ENCODE measurements at places on chromosomes 2 and 18. TPM values are rescaled to one million over a fixed set of nuclear protein-coding genes. Genes with fewer than 3 reads are reported as not detected.
A peak's percentile ranks its signal among the peaks of the same experiment; 100 is the strongest.

DNA sequence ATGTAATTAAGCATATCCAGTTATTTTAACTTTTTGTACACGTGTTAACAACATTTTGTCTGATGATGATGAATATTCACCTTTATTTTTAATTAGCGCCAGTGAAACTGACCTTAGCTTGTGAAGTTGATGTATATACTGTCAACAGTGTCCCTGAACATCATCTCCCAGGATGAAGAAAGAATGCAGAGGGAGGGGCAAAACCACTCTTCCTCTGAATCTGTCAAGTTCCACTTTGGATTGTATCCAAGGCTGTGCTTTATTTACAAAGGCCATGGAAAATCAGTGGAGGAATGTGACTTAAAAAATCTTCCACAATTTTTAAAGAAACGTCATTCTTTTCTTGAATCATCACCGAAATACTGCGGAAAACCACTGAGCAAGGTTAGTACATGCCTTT, 4.5 kb upstream of the RMDN2 start:
- DNase-seq, result no peak
- H3K27ac ChIP-seq, result no peak overlapping the region
- H3K27me3 ChIP-seq, result peaks cover 10% of the 10 kb centered on the region

DNA sequence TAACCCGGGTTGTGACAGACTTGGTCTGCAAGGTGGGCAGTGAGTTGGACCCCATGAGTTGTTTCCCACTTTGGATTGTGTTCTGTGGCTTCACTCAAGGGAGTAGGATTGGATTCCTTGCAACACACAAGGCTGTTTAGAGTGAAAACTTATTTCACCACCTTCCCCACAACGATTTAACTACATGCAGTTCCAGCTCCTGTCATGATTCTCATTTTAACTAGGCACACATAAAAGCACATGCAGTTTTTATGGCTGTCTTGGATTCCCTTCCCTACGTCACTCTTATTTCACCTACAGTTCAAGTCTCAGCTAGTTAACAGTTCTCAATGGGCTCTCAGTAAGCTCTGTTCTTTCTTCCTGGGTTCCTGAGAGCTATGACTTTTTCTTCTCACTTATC, 15.9 kb downstream of the EFEMP1 start:
- peaks cover 9% of the 10 kb centered on the region for H3K27me3 ChIP-seq
- H3K4me3 ChIP-seq, result no peak overlapping the region
- no peaks in the 10 kb centered on the region for H3K4me1 ChIP-seq
- H3K36me3 ChIP-seq, result no peaks in the 10 kb centered on the region
- H3K27ac ChIP-seq, result no peak overlapping the region

GRCh38 chr18:677951-678381, 20.5 kb downstream of the TYMS start:
- no peak overlapping the region for H3K4me3 ChIP-seq
- H3K4me1 ChIP-seq, result no peaks in the 10 kb centered on the region
- no peaks in the 10 kb centered on the region for H3K27me3 ChIP-seq
- H3K36me3 ChIP-seq, result no peaks in the 10 kb centered on the region
- no peak overlapping the region for H3K27ac ChIP-seq

DNA sequence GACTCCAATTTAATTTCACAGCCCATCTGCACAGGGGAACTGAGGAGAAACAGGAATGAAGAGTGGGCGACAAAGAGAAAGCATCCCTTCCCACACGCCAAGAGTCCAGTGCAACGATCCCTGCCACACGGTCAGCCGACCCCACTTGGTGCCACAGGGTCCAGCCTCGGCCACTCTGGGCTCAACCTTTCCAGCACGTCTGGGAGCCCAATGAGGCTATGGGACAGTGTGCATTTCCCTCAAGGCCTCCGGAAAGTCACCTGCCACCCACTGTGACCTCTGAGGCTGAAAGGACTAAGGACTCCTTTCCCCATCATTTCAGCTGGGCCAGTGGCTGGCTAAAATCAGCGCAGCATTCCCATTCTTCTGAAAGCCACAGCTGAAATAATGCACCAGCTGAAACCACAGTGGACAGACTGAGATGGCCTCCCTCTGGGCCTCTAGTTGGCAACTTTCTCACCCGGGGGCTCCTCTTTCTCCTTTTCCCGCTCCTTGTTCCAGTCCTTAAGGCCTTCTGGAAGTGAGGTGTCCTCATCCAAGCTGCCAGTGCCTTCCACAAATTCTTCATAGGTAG, 21.2 kb downstream of the TUBB6 start:
- peak overlapping the region; percentile 15 for H3K27ac ChIP-seq
- no peak overlapping the region for H3K4me3 ChIP-seq
- no peak for DNase-seq

GRCh38 chr18:27004056-27004829, 138.7 kb upstream of the AQP4 start:
- H3K27me3 ChIP-seq, result peaks cover 12% of the 10 kb centered on the region

GRCh38 chr18:11792632-11793031, 58.6 kb upstream of the CHMP1B start:
- H3K27ac ChIP-seq, result no peak overlapping the region
- DNase-seq, result no peak
- H3K27me3 ChIP-seq, result peaks cover 20% of the 10 kb centered on the region
- no peak overlapping the region for H3K4me3 ChIP-seq
- peaks cover 2% of the 10 kb centered on the region for H3K4me1 ChIP-seq
- no peaks in the 10 kb centered on the region for H3K36me3 ChIP-seq

DNA sequence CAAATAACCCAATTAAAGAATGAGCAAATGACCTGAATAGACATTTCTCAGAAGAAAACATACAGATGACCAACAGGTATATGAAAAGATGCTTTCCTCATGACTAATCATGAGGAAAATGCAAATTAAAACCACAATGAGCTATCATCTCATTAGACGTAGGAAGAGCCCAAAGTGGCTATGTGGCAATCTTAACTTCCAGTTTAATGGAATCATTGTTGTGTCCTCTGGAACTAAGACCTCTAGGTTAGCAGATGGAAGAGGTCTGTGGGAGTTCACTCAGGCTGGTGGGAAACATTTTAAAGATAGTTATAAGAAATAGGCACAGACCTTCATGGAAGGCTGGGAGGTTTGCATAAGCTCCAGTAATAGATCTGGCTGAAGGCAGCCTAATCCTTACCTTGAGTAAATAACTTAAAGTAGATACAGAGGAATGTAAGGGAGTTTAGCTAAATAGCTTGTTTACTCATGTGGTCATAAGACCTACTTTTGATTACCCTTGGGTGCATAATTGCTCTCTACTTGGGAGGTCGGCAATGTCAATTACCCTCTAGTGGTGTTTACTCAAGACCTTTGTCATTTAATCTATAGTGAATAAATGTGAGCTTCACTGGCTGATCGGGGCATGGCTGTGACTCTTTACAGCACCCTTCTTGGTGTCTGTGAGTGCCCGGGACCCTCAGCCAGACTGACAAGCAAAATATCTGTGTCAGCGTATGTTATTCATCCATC, 119.0 kb downstream of the GULP1 start:
- DNase-seq, result no peak
- H3K27ac ChIP-seq, result no peak overlapping the region
- peaks cover 8% of the 10 kb centered on the region for H3K36me3 ChIP-seq
- H3K4me1 ChIP-seq, result no peaks in the 10 kb centered on the region
- H3K4me3 ChIP-seq, result no peak overlapping the region
- H3K27me3 ChIP-seq, result no peaks in the 10 kb centered on the region

GRCh38 chr2:124501575-124502152, 476.6 kb downstream of the CNTNAP5 start:
- H3K4me3 ChIP-seq, result no peak overlapping the region
- H3K4me1 ChIP-seq, result no peaks in the 10 kb centered on the region
- no peak overlapping the region for H3K27ac ChIP-seq
- H3K27me3 ChIP-seq, result no peaks in the 10 kb centered on the region
- no peak for DNase-seq
- no peaks in the 10 kb centered on the region for H3K36me3 ChIP-seq

GRCh38 chr2:240255811-240256703, 115.6 kb upstream of the OTOS start:
- H3K27ac ChIP-seq, result no peak overlapping the region
- H3K27me3 ChIP-seq, result no peaks in the 10 kb centered on the region
- no peaks in the 10 kb centered on the region for H3K4me1 ChIP-seq
- DNase-seq, result no peak

DNA sequence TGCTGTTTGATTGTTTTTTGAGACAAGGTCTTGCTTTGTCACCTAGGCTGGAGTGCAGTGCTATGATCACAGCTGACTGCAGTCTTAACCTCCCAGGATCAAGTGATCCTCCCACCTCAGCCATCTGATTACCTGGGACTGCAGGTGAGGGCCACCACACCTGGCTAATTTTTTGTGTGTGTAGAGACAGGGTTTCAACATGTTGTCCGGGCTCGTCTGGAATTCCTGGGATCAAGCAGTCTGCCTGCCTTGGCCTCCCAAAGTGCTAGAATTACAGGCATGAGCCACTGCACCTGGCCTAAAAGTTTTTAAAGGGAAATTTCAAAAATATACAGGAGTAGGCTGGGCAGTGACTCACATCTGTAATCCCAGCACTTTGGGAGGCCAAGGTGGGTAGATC, 22.4 kb downstream of the CARF start:
- DNase-seq, result no peak
- H3K4me1 ChIP-seq, result peaks cover 2% of the 10 kb centered on the region
- no peak overlapping the region for H3K4me3 ChIP-seq

DNA sequence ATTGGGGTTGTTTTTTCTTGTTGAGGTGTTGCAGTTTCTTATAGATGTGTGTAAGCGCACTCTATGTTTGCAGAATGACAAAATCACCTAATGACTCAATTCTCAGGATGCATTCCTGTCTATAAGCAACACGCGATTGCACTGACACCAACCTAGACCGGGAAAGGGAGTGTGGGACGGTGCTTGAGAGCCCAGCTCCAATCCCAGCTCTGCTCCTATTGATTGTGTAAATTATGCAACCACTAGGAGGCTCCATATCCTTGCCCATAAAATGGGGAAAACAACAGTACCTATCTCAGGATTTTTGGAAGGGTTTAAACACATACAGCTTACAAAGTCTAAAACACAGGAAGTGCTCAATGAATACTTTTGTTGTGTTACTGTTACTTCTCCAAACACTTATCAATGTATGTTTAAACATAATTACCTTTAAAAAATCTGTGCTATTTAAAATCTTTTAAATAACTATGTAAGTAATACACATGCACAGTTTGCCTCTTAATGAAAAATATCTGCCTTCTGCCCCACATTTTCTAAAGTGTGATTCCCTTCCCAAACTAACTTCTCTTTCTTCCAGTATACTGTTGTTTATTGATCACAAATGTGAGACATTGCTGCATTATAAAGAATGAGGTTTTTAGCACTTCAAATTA, 132.5 kb downstream of the SPHKAP start:
- no peaks in the 10 kb centered on the region for H3K4me1 ChIP-seq
- no peak overlapping the region for H3K27ac ChIP-seq
- no peaks in the 10 kb centered on the region for H3K27me3 ChIP-seq
- H3K4me3 ChIP-seq, result no peak overlapping the region

DNA sequence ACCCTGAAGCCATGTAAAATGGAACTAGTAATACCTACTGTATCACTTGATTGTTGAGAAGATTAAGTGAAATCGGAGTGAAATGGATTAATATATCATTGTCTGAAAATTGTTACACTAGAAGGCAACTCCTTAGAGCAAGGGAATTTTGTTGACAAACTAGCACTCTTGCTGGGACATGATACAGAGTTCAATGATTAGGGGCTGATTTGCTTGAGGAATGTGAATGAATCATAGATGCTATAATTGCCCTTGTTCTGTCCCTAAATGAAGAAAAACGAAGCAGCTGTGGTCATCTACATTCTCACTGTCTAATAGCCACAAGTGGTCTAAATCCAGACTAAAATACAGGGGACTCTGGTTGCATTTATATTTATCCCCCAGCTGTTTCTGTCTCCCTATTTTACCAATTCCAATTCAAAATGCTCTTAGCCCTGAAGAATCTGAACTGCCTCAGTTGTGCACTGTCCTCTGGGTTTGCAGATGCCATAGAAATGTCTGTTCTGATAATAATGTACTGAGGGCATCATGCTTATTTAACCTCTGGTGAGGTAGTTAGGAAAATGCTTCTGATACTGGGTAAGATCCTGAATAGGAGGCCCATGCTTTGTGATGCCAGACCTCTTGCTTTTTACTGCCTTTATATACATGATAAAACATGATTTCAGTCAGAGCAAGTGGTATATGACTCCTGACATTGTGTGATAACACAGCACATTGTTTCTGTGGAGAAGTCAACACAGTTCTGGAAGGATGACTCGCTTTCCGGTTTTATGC, 382.1 kb downstream of the NRXN1 start:
- H3K4me1 ChIP-seq, result no peaks in the 10 kb centered on the region
- no peak for DNase-seq
- H3K27me3 ChIP-seq, result no peaks in the 10 kb centered on the region
- no peak overlapping the region for H3K4me3 ChIP-seq
- no peak overlapping the region for H3K27ac ChIP-seq

- peaks cover 39% of the 10 kb centered on the region for H3K4me1 ChIP-seq
- peak overlapping the region; percentile 74 for H3K27ac ChIP-seq
- peak overlapping the region; percentile 85 for H3K4me3 ChIP-seq
Observed at GRCh38 chr2:65057391-65058052, 1.3 kb downstream of the CEP68 start.

- H3K27me3 ChIP-seq, result no peaks in the 10 kb centered on the region
- H3K36me3 ChIP-seq, result no peaks in the 10 kb centered on the region
- no peak overlapping the region for H3K27ac ChIP-seq
- H3K4me3 ChIP-seq, result no peak overlapping the region
Observed at GRCh38 chr18:48615566-48616401, 77.0 kb downstream of the CTIF start.

GRCh38 chr2:218168635-218169462, 2.1 kb upstream of the CXCR1 start:
- H3K27ac ChIP-seq, result no peak overlapping the region
- H3K4me3 ChIP-seq, result no peak overlapping the region
- no peaks in the 10 kb centered on the region for H3K36me3 ChIP-seq
- H3K4me1 ChIP-seq, result peaks cover 17% of the 10 kb centered on the region

- H3K4me1 ChIP-seq, result no peaks in the 10 kb centered on the region
- no peaks in the 10 kb centered on the region for H3K36me3 ChIP-seq
- H3K4me3 ChIP-seq, result no peak overlapping the region
- H3K27ac ChIP-seq, result no peak overlapping the region
- peaks cover 35% of the 10 kb centered on the region for H3K27me3 ChIP-seq
- DNase-seq, result no peak
Observed at GRCh38 chr2:69054431-69054830, 41.5 kb downstream of the ANTXR1 start.

GRCh38 chr2:200405599-200406298, 99.3 kb downstream of the SPATS2L start:
- H3K36me3 ChIP-seq, result no peaks in the 10 kb centered on the region
- H3K4me1 ChIP-seq, result no peaks in the 10 kb centered on the region
- DNase-seq, result no peak
- no peaks in the 10 kb centered on the region for H3K27me3 ChIP-seq
- no peak overlapping the region for H3K4me3 ChIP-seq

GRCh38 chr2:158753641-158754611, 41.2 kb upstream of the DAPL1 start:
- no peaks in the 10 kb centered on the region for H3K4me1 ChIP-seq
- DNase-seq, result peak; percentile 31
- H3K27me3 ChIP-seq, result peaks cover 8% of the 10 kb centered on the region

The CXCR1 gene
- polyA plus RNA-seq, result not detected

The MAP2 gene
- 5.3 TPM for polyA plus RNA-seq

The RBMS1 gene
- 40.1 TPM for polyA plus RNA-seq

The SLC9A2 gene
- not detected for polyA plus RNA-seq

The SLC4A5 gene
- not detected for polyA plus RNA-seq

The FN1 gene
- polyA plus RNA-seq, result 2.0 TPM

The LYG2 gene
- polyA plus RNA-seq, result not detected

The TBR1 gene
- polyA plus RNA-seq, result not detected

The SP5 gene
- polyA plus RNA-seq, result not detected

Data from naive B cell (primary cell).